ENCODE measurements at places on chromosomes 6 and 20.

GRCh38 chr6:44266347-44266746, 996 bp upstream of the NFKBIE start:
- no peak for DNase-seq

- DNase-seq, result no peak
These were observed 28.4 kb downstream of the BRPF3 start for GRCh38 chr6:36224918-36225461.

DNA sequence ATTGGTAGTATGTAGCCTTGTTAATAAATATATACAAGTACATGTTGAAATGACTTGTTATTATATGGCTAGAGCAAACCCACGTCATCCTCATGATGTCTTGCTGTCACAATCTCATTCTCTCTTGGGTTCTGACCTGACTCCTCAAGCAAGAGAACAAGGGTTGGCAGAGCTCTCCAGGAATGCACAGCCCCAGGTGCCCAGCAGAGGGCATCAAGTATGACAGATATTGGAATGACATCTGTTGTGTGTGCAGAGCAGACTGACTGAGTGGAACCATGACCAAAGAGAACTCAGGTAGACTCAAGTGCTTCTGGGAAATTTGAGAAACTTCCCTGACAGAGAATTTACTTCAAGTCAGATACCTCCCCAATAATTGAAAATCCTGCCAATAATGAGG, 90.6 kb downstream of the PAX1 start:
- no peak for DNase-seq

DNA sequence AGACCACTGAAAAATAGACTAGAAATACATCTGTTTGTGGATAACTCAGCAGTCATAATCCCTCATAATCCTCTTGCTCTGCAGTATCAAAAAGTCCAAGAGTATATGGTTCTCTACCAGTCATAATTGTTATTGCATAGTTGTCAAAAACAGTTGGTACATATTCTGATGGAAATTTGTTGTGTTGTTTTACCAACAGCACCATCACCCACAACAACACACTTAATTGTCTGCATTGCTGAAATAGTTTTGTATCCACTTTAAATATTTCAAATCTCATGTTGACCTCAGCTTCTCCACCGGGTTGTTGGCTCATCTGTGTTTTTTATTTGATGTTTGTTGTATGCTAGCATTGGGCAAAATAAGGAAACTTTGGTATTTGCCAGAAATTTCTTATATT, 39.4 kb downstream of the ITCH start:
- DNase-seq, result no peak

DNA sequence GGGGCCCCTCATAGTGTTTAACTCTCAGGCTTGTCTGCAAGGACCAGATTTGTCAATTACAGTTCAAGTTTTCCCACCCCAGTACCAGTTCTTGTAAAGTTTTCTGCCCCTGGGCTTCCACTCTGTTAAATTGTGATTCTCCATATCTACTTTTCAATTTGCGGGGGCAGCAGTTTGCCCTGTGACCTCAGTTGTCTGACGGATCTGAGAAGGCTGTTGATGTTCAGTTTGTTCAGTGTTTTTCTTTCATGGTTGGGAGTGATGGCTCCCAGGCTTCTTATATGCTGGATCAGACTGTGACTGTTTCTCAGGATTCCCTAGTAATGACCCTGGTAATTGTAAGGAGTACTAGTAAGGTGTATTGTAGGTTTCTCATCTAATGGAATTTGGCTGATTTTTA, 101.0 kb upstream of the GGTLC1 start:
- no peak for DNase-seq

DNA sequence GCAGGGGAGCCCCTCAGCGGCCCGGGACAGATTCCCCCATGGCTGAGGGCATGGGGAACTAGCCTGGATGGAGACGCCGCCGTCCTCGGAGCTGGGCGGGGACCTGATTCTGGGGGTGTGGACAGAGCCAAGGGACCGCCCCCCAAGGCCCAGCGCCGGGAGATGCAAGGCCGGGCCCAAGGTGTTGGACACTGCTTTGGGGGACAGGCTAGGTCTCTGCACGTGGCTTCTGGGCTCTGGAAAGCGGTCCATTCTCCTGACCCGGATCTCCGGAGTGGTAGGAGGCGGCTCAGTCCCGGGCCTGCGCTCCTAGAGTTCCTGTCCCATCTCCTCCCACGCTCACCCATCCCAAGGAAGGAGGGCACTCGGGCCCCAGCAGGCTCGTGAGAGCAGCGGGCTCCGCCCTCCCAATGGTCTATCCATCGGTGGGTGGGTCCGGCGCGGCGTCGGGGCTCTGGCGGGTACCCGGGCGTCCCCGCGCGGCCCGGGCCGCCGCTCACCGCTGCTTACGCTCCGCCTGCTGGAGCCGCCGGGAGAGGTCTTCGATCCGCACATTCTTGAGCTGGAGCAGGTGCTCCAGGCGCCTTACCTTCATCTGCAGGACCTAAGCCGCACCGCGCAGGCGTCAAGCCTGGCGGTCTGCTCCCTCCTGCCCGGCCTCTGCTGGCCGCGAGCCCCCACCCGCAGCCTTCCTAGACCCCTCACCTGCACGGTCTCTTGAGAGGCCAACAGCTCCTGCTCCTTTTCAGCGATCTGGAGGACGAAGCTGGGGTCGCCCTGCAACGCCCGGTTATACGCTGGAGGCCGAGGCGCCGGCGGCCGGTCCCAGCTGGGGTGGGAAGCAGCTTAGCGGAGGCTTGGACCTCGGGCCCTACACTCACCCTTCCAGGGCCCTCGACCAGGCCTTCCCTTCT, 3.3 kb downstream of the SPEF1 start:
- DNase-seq, result no peak

DNA sequence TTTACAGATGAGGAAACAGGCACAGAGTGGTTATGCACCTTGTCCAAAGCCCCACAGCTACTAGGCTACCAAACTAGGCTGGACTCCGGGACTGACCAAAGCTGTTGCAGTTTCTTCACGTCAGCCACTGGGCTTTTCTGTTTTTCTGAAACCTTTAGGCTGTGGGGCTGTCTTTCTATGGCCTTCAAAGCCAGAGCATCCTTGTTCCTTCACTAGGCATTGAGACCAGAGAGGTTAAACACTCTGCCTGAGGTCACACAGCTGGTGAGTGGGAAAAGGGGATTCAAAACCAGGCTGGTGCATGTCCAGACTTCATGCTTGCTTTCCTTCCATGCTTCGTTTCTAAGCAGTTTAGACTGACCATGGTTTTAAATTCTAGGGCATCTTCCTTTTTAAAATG, 97.5 kb upstream of the KCNG1 start:
- no peak for DNase-seq

DNA sequence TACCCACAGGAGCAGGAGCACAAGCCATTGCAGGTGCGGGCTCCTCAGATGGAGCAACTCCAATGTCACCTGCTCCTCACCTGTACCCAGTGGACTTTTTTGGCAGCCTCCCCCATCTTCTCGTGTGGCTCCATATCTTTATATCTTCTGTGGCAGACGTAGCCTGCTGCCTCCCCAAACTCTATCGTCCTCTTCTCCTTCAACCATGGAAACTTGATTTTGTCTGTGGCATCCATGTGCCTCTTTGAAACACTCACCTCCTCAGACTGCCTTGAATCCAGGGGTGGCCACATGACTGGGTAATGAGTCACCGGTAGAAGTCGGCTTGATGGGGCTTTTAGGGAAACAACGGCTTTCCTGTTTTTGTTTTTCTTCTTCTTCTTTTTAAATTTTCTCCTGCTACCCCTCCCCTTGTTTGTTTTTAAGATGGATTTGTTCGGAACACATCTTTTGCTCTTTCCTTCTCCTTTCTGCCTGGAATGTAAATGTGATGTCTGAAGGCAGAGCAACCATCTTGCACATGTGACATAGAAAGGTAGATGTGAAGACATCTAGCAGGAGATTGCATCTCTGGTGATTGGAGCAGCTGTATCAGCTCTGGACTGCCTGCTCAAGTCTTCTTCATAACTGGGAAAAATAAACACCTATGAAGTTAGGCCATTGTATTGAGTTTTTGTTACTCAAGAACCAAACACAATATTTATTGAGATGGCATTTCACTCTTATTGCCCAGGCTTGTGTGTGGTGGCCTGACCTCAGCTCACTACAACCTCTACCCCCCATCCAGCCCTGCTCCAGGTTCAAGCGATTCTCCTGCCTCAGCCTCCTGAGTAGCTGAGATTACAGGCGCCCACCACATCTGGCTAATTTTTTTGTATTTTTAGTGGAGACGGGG, 69.9 kb upstream of the DDR1 start:
- DNase-seq, result peak; percentile 63

- DNase-seq, result no peak
These were observed 7.0 kb downstream of the PPP1R10 start for GRCh38 chr6:30610065-30610464.

GRCh38 chr6:146856296-146856695, 257.5 kb downstream of the ADGB start:
- peak; percentile 14 for DNase-seq

- no peak for DNase-seq
These were observed 672 bp downstream of the PREX1 start for GRCh38 chr20:48826883-48827771.

GRCh38 chr6:121112356-121112755, 221.9 kb downstream of the TBC1D32 start:
- DNase-seq, result no peak

DNA sequence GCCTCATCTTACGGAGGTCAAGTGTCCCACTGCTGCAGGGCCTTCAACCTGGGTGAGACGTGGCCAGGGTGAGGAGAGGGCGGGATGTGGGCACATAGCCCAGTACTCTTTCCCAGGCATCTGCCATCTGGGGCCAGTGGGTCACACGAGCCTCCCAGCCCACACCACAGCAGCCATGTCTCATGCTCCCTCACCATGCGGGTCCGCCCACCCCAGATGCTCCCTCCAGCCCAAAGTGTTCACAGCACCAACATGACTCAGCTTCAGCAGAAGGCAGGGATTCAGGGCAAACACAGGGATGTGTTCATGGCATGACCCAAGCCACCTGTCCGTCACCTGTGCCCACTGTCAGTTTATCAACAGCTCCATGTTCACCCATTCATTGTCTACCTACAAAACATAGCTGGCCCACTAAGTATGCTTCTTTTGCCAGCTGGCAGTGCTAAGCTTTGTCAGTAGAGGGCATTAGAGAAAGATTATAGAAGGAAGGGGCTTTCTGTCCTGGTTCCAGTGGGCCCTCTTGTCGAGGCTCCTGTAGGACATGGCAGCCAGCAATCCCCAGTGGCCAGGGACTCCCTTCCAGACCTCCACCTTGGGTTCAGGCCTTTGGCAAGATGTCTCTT, 109.2 kb downstream of the FOXF2 start:
- DNase-seq, result no peak

DNA sequence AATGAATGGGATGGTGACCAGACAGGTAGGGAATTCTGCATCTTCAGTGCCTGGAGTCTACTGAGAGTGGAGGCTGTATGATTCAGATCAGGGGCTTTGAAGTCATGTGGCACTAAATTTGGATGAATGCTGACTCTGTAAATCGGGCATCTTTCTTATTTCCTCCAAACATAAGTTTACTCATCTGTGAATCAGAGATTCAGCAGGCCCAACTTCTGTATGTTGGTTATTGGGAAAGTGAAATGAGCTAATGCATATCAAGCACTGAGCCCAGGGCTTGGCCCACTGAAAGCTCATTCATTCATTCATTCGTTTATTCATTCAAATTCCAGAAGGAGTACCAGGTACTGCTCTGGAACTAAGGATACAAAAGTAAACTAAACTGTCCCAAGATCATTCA, 192.3 kb upstream of the RIN2 start:
- no peak for DNase-seq

- no peak for DNase-seq
These were observed 48.0 kb downstream of the NFATC2 start for GRCh38 chr20:51494241-51495110.

GRCh38 chr20:32456869-32457478, 98.8 kb downstream of the ASXL1 start:
- DNase-seq, result no peak

- peak; percentile 60 for DNase-seq
These were observed 4.1 kb upstream of the BNIP5 start for GRCh38 chr6:36340618-36341454.

DNA sequence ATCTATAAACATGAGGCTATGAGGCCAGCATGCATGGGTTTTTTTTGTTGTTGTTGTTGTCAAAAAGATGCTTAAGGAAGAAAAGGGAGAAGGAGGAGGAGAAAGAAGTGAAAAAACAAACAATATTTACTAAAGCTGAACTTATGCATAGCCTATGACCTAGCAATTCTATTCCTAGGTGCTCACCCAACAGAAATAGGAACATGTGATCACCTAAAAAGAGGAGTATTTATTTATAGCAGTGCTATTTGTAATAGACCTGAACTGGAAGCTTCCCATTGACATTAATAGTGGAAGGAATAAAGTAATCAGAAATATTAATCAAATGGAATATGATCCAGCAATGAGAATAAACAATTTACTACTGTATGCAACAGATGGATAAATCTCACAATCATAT, 156.5 kb upstream of the OLIG3 start:
- DNase-seq, result no peak

GRCh38 chr6:31879901-31880300, 1.1 kb upstream of the SLC44A4 start:
- no peak for DNase-seq

GRCh38 chr20:57415771-57416170, 24.6 kb downstream of the RBM38 start:
- DNase-seq, result no peak

DNA sequence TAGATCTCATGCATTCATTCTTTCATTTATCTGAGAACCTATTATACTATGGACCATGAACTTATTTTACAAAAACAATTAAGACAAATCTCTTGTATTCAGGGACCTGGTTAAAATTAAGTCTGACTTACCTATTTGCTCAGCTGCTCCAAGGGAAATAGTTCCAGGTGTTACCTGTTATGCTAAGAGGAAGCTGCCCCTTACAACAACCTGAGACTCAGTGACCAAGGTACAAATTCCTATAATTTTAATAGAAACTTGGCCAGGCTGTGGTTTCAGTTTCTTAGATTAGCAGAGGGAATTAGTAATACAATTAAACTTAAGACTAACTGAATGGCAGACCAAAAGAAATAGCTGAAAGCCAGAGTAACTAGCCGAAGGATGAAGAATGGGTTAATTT, 48.2 kb upstream of the GMPR start:
- DNase-seq, result no peak

- no peak for DNase-seq
These were observed at the start of gene NRSN2 for GRCh38 chr20:346640-347316. Gene NRSN2, plus strand, starts transcription at chr20:347111. Its CDS starts 2,533 bp downstream, at chr20:349644.
